A549 treated with dexamethasone at 1 μM for 4 hours (cell line): ENCODE measurements at places on chromosomes 2 and 18. TPM values are rescaled to one million over a fixed set of nuclear protein-coding genes. Genes with fewer than 3 reads are reported as not detected.

Gene CNGA3
- total RNA-seq: 0.03 to 0.09 TPM (median 0.05 TPM) in 4 of 5 replicates, not detected in the other

Gene RPRM
- total RNA-seq: 0.05 to 0.11 TPM (median 0.09 TPM) in 3 of 5 replicates, not detected in the others

Gene ERFE
- 4.8 to 7.9 TPM (median 7.4 TPM) in 5 replicates for total RNA-seq

Gene MRO
- 0.05 to 0.15 TPM (median 0.12 TPM) in 5 replicates for total RNA-seq

Gene GDF7
- total RNA-seq: 0.08 to 0.15 TPM (median 0.11 TPM) in 5 replicates

Gene DSG4
- not detected in 5 replicates for total RNA-seq

Gene REG1B
- not detected in 5 replicates for total RNA-seq

Gene GAD1
- total RNA-seq: 0.13 to 0.47 TPM (median 0.32 TPM) in 5 replicates

Gene RSAD2
- 0.12 to 0.27 TPM (median 0.18 TPM) in 5 replicates for total RNA-seq

Gene MRPS5
- total RNA-seq: 75.9 to 79.2 TPM (median 76.8 TPM) in 5 replicates

Gene C2orf74
- total RNA-seq: 16.0 to 19.7 TPM (median 16.3 TPM) in 5 replicates

Gene VPS54
- total RNA-seq: 13.9 to 17.4 TPM (median 16.2 TPM) in 5 replicates

Gene IL36B
- total RNA-seq: 0.09 to 0.28 TPM (median 0.13 TPM) in 3 of 5 replicates, not detected in the others

Gene FAM110C
- total RNA-seq: 0.15 to 0.49 TPM (median 0.34 TPM) in 5 replicates

Gene FHOD3
- total RNA-seq: 2.5 to 3.3 TPM (median 2.6 TPM) in 5 replicates

Gene LINC00305
- not detected in 5 replicates for total RNA-seq

Gene APCDD1
- 0.07 to 0.11 TPM (median 0.07 TPM) in 3 of 5 replicates, not detected in the others for total RNA-seq

Gene STAT4
- total RNA-seq: 3.9 to 5.7 TPM (median 4.8 TPM) in 5 replicates

Gene OR6B2
- total RNA-seq: not detected in 5 replicates

Gene KLHL14
- not detected in 5 replicates for total RNA-seq

Gene FOXI3
- total RNA-seq: 0.03 to 0.05 TPM (median 0.04 TPM) in 3 of 5 replicates, not detected in the others

Gene CD28
- not detected in 5 replicates for total RNA-seq

Gene AQP12A
- total RNA-seq: not detected in 5 replicates

Gene ENOSF1
- total RNA-seq: 18.9 to 26.6 TPM (median 23.9 TPM) in 5 replicates

Gene DCDC2C
- total RNA-seq: 0.26 to 0.67 TPM (median 0.28 TPM) in 5 replicates

Gene GCG
- total RNA-seq: 0.07 to 0.18 TPM in 2 of 5 replicates, not detected in the others

Gene ASXL3
- not detected in 5 replicates for total RNA-seq

Gene WDR54
- total RNA-seq: 75.2 to 80.4 TPM (median 77.7 TPM) in 5 replicates

Gene SLC9A4
- not detected in 5 replicates for total RNA-seq

Gene NEU2
- total RNA-seq: not detected in 5 replicates

Gene LRRC30
- not detected in 5 replicates for total RNA-seq

Gene CYS1
- total RNA-seq: 0.98 to 1.9 TPM (median 1.5 TPM) in 5 replicates

Gene FAM228A
- total RNA-seq: not detected in 5 replicates

Gene EVA1A
- 7.0 to 10.9 TPM (median 8.7 TPM) in 5 replicates for total RNA-seq

Gene MOCOS
- total RNA-seq: 2.7 to 4.9 TPM (median 3.6 TPM) in 5 replicates

Gene VWC2L
- total RNA-seq: not detected in 5 replicates

Gene SAP130
- total RNA-seq: 10.8 to 14.5 TPM (median 13.2 TPM) in 5 replicates

Gene AGXT
- not detected in 5 replicates for total RNA-seq

Gene ABCB11
- total RNA-seq: 0.02 to 0.08 TPM (median 0.06 TPM) in 5 replicates

Gene TMEM169
- total RNA-seq: 0.33 to 0.58 TPM (median 0.43 TPM) in 5 replicates

Gene IRS1
- 9.5 to 15.0 TPM (median 14.9 TPM) in 5 replicates for total RNA-seq

Gene IHH
- total RNA-seq: 0.38 to 0.77 TPM (median 0.54 TPM) in 5 replicates
